Esophagus mucosa (tissue), 1 donor: ENCODE measurements at places on chromosomes 4 and X.

DNA sequence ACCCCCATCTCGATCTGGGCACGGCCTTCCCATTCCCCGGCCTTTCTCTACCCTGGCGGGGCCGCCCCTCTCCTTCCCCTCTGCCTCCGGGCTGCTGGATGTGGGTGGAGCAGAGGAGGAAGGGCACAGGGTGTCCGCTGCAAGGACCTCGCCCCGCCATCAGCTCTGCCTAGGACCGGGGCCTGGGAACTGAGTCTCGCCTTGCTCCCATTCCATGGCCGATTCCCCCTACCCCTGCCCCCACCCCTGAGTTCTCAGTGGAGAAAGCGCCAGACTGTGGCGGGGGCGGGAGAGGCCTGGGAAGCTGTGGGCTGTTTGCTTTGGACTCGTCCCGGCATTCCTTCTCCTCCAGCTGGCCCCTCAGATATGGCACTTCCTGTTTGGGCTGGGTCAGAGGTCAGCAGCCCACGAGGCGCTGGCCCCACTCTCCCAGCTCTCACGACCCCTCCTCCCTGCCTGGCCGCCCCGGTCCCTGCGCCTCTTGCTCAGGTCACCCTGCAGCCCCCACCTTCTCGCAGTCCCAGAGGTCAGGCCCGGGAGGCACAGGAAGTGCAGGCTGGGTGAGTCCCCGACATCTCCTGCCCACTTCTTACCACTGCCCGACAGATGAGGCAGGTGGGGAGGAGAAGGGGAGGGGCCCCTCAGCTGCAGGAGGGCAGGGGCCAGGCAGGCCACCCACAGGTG lies 6.4 kb upstream of the BGN start:
- no peak for ATAC-seq

GRCh38 chrX:5979338-5979737 lies 249.3 kb downstream of the NLGN4X start:
- ATAC-seq = no peak

DNA sequence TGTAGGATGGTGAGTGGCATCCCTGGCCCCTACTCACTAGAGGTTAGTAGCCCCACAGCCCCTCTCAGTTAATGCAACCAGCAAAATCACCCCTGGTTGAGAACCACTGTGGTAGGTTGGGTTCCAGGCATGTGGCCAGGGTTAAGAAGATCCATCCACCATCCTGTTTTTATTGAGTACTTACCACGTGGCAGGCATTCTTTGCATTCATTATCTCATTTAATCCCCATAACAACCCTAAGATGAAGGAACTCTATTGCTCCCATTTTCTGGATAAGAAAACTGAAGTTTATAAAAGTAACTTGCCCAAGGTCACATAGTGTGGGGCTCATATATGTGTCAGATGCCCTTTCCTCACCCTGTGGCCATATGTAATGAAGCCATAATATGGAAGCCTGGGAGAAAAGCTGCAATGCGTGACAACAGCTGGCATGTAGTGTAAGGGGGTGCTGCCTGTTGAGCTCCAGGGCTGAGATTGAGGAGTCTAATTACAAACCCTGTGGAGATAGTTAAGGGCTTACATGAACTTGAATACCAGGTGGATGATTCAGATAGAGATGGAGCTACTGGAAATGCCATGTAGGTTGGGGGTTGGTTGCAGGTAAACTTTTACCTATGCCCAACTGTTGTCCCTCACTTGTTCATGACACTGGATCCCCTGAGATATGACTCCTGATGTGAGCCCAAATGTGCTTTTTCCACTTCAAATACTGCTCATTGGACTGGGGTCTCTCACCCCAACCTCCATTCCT lies 100.2 kb upstream of the PGRMC2 start:
- ATAC-seq = no peak

- ATAC-seq = peak; percentile 60
Observed at GRCh38 chr4:78056265-78057129, 626 bp upstream of the FRAS1 start.

DNA sequence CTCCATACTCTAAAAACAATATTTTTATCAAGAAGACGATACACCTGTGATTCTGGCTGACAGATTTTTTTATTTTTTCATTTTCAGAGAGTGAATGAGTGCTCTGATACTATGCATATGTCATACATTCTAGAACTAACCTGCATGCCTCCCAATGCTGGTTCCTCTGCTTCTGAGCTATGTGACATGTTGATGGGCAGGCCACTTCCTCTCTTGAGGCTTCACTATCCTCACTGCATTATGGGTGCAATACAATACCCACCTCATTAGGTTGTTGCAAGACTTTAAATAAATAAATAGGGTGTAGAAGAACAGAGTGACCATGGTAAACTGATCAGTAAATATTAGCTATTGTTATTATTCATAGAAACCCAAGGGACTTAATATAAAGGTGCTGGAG lies 408.3 kb downstream of the HNRNPD start:
- no peak for ATAC-seq

- peak; percentile 48 for ATAC-seq
Observed at GRCh38 chrX:100413229-100413628, 3.2 kb upstream of the PCDH19 start.

DNA sequence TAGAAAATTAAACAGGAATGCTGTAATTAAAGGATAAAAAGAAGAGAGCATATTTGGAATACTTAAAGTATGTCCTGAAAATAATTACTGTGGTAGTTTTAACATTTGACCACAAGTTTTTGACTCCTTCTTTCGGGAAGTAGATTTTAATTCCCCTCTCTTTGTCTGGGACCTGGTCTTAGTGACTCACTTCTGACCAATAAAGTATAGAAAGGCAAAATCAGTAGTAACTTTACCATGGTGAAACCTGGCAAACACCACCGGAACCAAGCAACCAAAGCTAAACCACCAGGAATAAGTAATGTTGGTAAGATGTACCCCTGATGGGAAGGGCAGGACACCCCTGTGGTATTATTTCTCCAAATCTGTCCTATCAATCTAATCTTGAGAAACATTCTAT lies 314.8 kb downstream of the PDHA2 start:
- ATAC-seq = no peak

DNA sequence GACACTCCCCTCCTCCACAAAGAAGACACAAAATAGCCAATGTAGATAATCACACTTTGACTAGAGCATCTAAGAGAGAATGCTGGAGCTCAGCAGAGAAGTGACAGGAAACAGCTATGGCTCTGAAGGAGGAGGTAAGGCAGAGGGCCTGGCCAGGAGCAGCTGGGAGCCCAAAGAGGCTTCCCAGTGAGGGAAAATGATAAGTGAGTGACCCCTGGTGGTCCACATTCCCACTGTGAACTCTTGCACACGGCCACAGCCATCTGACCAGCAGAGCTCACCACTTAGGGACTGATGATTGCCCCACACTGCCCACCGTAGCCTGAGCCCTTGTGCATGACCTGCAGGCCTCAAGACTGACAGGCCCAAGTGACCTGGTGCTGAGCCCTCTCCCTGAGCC lies 162.7 kb upstream of the GALNTL6 start:
- ATAC-seq = no peak

DNA sequence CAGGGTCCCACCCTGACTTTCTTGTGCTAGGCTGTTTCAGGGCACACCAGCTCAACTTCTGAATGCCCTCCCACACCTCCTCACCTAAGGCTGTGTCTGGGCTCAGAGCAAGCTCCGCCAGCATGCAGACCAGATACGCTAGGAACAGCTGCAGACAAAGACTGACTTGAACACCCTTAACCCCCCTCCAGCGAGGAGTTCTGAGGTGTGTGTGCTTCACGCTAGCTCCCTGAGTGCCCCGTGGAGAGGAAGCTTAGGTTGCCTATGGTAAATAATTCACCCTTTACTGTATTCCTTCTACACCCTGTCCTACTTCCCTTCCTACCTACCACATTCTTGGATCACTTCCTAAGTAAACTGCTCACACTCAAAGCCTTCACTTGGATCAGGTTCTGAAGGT lies 115.0 kb downstream of the VCX3B start:
- ATAC-seq = no peak

- peak; percentile 70 for ATAC-seq
Observed at GRCh38 chr4:142091085-142091513, 454.7 kb downstream of the IL15 start.
